NCI-H1105 (cell line): ENCODE measurements at places on chromosomes 6 and 20.

- no peak for DNase-seq
Measured at GRCh38 chr6:150687508-150687907, 87.8 kb downstream of the PLEKHG1 start.

- no peak for DNase-seq
Measured at GRCh38 chr6:130405549-130405948, 39.7 kb downstream of the TMEM200A start.

DNA sequence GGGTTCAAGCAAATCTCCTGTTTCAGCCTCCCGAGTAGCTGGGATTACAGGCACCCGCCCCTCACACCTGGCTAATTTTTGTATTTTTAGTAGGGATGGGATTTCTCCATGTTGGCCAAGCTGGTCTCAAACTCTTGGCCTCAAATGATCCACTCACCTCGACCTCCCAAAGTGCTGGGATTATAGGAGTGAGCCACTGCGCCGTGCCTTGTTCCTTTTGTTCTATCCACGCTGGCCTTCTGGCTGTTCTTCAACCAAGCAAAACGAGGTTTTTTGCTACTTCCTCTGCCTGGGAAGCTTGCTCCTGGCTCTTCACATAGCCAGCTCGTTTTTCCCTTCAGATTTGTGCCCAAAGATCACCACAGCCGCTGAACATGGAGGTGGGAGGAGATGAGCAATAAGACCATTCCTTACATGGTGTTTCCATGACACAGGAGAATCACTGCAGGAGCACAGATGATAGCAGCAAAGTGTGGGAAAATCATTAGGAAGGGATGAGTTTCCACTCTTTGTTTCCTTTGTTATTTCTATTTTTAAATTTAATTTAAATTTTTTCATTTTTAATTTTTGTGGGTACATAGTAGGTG lies 201.0 kb upstream of the ZNF217 start:
- DNase-seq = no peak

DNA sequence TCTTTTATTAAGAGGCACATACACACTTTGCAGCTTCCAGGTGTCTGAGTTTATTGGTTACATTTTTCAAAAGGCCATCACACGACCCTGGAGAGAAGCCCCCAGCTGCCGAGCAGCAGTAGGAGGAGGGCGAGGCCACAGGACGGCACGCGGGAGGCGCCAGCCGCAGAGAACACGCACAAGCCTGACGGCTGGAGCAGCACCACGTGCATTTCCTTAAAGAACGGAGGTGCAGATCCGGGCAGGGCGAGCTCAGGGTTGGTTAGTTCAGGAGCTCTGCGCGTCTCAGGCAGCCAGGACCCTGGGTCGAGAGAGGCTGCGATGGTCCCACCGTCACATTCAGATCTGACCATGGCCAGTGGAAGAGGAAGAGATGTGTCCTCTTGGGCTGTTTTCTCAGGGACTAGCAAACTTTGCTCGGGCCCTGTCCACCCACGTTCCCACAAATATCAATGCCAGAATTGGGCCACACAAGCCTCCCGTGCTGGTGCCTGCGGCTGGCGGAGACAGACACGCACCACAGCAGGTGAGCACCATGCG lies 121.4 kb upstream of the AFDN start:
- DNase-seq = no peak

DNA sequence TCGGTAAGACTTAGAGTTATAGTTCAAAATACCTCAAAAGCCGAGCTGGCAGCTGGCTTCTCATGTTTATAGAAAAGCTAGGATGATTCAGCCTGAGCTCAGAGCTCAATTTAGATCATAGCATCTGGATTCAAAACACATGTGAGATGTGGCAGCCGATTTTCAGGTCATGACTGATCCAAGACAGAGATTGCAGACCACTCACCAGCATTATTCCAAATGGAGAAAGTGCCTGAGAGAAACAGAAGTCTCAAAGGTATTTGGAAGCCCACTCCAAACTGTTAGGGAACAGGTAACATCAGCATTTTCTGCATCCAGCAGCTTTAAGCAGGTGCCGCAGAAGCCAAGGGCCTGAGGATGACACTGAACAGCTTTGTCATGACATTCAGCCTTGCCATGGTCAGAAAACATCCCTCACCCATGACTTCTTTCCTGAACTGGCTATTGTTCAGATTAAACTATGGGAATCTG lies 102.2 kb downstream of the BACH2 start:
- no peak for DNase-seq

GRCh38 chr6:165834613-165835259 lies 171.7 kb upstream of the PDE10A start:
- peak; percentile 99 for DNase-seq

DNA sequence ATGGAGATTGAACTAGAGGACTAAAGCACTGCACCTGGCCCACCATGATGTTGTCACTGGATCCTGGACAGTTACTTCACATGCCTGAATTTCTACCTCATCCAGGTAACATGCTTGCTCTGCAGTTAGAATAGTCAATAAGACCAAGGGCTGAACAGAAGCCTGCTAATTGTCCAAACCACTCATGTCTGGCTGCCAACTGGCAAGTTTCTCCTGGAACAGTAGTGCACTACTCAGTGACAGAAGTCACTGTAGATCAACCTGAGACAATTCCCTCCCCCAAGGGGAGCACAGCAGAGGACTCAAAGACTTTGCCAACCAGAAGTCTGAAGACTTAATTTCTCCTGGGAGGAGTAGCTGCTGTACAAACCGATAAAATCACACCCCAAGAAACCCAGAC lies 454.6 kb upstream of the MARCKS start:
- no peak for DNase-seq

- DNase-seq = no peak
Measured at GRCh38 chr20:44404204-44405181, 49.0 kb downstream of the HNF4A start.

DNA sequence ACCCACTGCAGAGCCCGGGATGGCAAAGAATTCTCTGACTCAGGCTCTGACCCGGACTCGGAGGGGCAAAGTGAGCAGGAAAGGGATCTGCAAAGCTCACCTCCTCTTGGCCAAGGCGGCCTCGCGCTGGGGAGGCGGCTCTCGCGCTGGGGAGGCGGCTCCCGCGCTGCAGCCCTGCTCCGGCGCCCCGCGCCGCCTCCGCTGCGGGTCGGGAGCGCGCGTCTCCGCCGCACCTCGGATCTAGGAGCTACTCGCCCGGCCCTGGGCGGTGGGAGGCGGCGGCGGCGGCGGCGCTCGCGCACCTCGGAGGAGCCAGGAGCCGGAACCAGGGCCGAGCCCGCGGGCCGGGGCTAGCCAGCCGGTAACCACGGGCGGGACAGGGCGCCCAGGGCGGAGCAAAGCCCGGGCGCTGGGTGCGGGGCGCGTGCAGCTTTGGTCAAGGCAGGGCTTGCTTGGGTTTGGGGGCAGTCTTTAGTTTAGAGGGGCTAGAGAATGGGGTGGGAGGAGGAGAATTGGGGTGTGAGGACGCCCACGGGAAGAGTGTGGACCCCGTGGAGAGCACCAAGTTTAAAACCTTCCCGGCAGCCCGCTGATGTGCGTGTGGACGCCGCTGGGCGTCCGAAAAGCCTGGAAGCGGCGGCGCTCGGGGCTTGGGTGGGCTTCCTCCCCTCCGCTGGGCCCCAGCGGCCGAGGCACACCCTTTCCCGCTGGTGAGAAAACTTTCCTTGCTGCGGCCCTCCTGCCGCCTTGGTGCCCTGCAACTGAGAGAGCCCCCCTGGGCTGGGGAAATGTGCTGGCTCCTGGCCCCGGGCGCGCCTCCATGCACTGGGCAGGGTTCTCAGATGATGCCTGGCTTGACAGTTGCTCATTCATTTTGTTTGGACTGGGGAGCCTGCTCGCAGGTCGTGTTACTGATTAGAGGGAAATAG lies at the start of gene MRAP2:
MRAP2 (plus strand) TSS at position 250 of the 929 bp plus-strand sequence. CDS start 21,547 bp downstream, outside the sequence.
- DNase-seq = no peak

- DNase-seq = no peak
Measured at GRCh38 chr20:54629632-54630031, 154.2 kb downstream of the DOK5 start.

DNA sequence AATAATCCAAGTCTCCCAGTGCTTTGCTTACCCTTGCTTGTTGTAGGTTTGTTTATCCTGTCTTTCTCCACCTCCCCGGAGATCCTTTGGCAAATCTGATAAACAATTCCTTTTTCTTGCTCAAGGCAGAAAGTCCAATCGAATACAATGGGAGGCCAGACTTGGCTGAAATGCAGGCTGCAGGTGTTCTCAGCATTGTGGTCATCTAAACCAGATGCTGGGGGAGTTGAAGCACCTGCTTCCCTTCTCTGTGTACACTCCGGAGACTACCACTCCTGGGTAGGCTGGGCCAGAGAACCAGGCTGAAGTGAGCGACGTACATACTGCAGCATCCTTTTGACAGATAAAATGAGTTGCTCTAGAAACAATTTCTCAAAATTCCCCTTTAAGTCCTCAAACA lies 82.6 kb upstream of the PREP start:
- no peak for DNase-seq

DNA sequence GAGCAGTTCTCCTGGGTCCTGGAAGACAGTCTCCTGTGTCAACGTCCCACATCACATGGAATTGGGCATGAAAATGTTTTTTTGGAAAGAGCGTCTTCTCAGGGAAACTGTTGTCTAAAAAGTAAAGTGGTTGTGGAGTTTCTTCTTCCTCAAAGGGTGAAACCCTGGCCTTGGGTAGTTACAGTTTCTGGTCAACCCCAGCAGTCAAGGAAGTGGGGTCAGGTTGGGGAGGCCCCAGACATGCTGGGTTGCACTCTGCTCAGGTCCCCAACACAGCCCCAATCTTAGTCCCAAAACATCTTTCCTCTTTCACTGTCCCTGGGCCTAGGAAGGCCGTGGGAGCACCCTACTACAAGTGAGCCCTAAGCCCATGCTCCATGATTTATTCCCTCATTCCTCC lies 996 bp upstream of the NFKBIE start:
- no peak for DNase-seq

GRCh38 chr20:8983478-8984345 lies 85.2 kb upstream of the PLCB4 start:
- no peak for DNase-seq

DNA sequence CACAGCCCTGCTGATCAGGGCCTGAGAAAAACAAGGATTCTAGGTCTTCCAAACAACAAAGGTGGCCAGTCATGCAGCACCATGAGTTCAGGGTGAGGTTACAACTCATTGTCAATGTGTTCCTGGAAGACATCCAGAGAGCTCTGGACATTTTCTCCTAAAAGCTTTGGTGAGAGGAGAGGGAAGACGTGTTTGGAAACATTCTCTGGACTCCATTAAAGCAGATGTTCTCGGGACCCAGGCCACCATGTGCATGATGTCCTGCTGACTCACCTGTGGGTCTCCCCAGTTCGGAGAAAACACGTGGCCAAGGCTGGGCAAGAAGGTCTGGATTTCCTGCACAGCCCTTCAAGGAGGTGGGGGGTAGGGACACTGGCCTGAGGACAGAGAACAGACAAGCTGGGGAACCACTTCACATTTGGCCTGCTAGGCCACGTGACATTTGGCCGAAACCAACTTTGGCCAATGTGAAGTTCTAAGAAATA lies 61.6 kb downstream of the KCNB1 start:
- DNase-seq = no peak

GRCh38 chr20:17620371-17621228 lies 50.7 kb downstream of the DSTN start:
- DNase-seq = no peak

DNA sequence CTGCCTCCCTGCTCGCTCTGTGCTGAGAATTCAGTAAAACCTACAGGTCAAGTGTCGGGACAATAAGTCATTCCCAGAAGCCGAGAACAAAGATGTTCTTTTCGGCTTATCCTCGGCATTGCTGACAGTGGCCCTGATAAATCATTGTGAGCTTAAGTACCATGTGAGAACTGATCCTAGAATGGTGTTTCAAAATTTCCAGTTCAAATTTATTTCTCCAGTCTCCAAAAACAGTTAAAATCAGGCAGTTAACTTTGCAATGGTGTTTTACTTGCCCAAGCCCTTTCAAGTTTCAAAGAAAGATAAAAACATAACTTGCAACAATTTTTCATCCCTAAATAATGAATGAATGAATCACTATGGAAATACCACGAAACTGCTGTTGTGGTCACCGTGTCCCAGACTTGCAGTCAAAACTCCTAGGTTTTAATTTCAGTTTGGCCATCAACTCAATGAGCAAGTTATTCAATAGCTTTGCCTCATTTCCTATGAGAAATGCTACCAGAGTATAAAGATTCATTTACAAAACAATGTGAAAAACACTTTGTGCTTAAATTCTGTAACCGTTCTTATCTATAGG lies 4.3 kb downstream of the ATP5F1E start:
- no peak for DNase-seq

- DNase-seq = no peak
Measured at GRCh38 chr20:51593584-51593983, 51.1 kb upstream of the NFATC2 start.

DNA sequence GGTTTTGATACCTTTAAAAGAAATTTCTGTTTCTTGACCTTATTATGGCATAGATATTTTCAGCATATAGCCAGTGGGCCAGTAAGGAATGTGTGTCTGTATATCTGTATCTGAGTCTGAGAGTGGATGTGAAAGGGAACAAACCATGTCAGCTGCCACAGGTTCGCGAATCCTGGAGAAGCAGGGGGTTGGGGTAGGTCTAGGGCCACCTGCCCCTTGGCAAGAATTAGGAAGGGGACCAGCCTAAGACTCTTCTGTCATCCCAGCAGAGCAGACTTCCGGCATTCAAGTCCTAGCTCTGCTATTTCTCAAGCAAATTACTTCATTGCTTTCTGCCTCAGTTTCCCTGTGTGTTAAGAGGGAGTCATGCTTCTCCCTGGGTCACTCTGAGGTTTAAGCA lies 180.3 kb upstream of the SNX9 start:
- DNase-seq = no peak

DNA sequence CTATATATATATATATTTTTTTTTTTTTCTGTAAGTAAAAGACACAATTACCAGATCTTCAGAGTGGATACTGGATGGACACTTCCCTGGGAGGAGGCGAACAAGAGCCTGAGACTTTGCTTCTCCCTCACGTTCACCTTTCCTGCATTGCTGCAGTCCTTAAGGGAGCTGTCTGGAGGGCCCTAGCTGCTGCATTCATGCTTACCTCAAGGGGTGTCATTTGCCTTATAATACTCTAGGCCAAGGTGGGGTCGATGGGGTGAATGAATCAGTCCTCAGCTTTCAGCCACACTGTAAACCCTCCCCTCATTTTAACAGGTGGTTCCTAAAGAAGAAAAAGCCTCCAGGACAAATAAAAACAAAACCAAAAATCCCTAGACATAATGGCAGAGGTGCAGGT lies 34.8 kb upstream of the CD83 start:
- DNase-seq = no peak

DNA sequence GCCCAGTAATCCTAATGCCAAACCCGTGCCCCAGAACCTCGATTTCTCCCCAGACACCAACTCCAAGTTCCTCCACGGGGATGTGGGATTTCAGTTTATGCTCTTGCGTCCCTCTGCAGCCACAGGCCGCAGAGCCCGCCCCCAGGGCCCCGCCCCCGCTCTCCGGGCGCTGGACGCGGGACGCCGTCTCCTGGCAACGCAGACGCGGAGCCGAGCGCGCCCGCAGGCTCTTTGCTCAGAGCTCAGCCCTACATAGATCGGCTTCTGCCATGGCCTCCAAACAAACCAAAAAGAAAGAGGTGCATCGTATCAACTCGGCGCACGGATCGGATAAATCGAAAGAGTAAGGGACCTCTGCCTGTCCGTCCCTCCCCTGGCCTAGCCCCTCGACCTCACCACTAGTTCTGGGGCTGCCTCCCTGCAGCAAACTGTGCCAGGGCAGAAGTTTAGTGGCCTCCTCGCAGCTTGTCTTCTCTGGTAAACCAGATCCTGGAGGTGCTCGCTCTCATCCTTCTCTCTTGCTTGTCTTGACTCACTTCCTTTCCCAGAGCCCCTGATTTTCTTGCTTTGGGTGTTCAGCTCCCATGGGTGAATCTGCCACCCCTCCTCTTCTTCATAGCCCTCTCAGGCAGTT lies at the start of gene ADGB:
ADGB (plus strand) TSS at position 201 of the 634 bp plus-strand sequence; CDS start at position 270, 69 bp downstream.
- peak; percentile 32 for DNase-seq
